Activated CD8-positive, alpha-beta memory T cell treated with anti-CD3 and anti-CD28 coated beads, Interleukin-2, amount 50 U/mL, for 48 hours (primary cell): ENCODE measurements at places on chromosomes 16 and 17.

DNA sequence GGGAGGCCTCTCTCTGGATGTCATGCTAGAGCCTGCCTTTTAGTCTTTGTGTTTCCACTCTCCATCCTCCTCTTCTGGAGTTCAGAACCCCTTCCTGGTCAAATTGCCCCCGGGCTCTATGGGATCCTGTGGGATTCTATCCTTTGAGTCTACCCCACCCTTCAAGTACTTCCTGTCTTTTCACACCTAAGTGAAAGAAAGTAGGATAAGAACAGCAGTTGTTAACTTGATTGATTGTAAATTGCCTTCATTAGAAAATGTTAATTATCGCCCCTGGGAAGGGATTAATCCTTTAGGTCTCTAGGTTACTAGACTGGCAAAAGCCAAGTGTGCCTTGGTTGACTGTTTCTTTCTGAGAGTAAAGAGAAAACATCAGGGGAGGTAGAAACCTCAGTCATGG lies 30.1 kb downstream of the PRKCB start:
- no peak for DNase-seq

- DNase-seq = peak; percentile 81
Observed at GRCh38 chr17:75827308-75828075, 16.7 kb downstream of the UNC13D start.

GRCh38 chr17:54256401-54256929 lies 433.7 kb downstream of the KIF2B start:
- DNase-seq = no peak

DNA sequence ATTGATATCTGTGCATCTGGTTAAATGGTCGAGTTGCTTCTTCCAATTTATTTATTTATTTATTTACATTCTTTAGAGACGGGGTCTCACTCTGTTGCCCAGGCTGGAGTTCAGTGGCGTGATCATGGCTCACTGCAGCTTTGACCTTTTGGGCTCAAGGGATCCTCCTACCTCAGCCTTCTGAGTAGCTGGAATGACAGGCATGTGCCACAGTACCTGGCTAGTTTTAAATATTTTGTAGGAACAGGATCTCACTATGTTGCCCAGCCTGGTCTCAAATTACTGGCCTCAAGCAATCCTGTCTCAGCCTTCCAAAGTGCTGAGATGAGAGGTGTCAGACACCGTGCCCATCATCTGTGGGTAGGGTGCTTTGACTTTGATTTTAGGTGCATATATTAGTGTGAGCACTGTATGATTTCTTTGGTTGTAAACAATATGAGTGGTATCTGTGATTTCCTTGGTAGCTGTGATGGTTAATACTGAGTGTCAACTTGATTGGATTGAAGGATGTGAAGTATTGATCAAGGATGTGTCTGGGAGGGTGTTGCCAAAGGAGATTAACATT lies 90.2 kb downstream of the BCAS3 start:
- no peak for DNase-seq

- DNase-seq = no peak
Observed at GRCh38 chr16:24497440-24497839, 41.9 kb upstream of the RBBP6 start.

- no peak for DNase-seq
Observed at GRCh38 chr17:17546399-17547185, 44.9 kb downstream of the PEMT start.

- DNase-seq = no peak
Observed at GRCh38 chr17:64134216-64134970, 4.4 kb upstream of the ERN1 start.

- DNase-seq = no peak
Observed at GRCh38 chr17:40004712-40005111, 10.5 kb upstream of the CSF3 start.

- DNase-seq = no peak
Observed at GRCh38 chr16:66030036-66030435, 336.5 kb upstream of the CDH5 start.

GRCh38 chr17:32471652-32472051 lies 15.1 kb upstream of the CDK5R1 start:
- no peak for DNase-seq

DNA sequence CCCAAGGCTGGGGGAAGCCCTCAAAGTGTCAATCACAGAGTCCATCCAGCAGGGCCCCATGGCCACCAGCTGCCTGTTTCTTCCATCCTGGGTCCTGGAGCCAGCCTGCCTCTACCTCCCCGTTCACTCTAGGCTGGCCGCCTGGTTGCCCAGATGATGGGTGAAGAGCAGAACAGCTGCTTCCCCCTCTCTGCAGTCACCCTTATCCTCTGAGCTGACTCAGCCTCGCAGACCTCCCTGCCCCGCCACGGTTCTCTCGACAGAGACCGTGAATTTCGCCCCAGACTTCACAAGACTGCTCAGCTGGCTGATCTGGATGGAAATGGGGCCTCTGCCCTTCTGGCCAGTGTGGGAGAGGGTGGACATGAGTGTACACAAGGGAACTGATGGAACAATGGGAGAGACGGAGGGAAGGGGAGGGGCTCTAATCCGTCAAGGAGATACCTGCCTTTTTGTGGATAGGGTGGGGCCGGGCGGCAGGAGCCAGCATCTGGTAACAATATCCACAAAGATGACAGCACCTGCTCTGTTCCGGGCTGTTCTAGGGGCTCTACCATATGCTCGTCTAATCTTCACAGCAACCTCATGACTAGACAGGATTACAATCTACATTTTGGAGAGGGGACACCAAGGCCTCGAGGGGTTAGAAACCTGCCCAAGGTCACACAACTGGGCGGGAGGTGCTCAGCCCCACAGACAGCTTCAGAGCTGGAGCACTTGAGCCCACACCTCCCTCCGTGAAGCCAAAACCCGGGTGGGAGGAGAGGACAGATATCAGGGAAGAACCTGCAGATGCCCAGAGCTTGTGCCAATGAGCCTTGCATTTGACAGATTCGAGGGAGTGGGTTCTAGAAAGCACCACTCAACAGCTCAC lies 136.0 kb downstream of the SDK2 start:
- DNase-seq = no peak

- no peak for DNase-seq
Observed at GRCh38 chr17:72354071-72354470, 233.3 kb downstream of the SOX9 start.

GRCh38 chr16:5649762-5650743 lies 552.5 kb upstream of the EEF2KMT start:
- DNase-seq = no peak

- peak; percentile 88 for DNase-seq
Observed at GRCh38 chr16:70395345-70395901, 43.5 kb downstream of the ST3GAL2 start.

- DNase-seq = no peak
Observed at GRCh38 chr16:53111078-53111791, 56.4 kb downstream of the CHD9 start.

DNA sequence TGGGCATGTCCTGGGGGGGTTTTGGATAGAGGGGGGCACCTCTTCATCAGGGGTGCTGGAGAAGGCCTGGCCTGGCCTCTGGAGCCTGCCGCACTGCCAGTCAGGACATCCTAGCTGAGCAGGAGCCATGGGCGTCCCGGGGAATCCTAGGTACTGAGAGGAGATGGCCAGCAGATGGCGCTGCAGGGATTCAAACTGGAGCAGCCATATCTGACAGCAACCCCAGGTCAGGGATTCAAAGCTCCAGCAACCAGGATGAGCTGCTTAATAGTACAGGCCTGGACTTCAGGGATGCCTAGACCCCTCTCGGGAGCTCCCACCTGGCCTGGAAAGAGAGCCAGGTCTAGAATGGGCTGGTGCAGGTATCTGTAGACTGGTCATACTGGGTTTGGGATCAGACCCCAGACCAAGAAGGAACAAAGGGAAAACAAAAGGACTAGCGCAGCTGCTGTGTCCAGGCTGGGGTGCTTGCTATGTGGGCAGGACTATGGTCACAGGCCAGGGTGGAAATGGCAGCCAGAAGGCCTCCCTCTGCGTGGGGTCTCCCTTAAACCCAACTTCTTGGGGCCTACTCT lies 306.9 kb upstream of the RBFOX1 start:
- DNase-seq = peak; percentile 77
